ENCODE measurements at places on chromosomes 11 and 22.

DNA sequence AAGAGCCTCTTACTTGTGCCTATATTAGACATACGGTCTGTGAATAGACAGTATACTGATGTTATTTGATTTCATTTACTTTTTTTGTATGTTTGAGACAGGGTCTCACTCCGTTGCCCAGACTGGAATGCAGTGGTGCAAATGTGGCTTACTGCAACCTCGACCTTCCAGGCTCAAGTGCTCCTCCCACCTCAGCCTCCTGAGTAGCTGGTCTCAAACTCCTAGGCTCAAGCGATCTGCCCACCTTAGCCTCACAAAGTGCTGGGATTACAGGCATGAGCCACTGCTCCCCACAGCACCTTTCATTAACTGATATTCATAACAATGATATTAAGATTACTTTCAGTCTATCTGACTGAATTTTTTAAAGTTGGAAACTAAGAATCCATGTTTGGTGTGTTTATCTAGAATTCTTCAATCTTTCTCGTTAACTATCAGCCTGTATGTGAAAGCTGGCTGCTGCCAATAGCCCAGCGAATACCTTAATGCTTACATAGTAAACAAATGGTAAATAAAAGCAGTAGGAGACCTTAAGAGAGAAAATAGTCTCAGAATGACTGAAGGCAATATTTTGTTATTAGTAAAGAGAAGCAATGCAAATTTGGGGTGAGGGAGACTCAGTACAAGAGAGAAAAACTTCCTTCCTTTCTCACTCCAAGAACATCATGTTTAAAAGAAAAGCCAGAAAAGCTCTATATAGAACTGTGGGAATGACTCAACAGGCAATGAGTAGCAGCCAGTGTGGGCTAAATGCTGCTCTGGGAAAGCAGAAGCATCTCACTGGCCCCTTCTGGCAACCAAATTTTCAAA lies 101.9 kb downstream of the MRTFA start:
- no peak for DNase-seq

DNA sequence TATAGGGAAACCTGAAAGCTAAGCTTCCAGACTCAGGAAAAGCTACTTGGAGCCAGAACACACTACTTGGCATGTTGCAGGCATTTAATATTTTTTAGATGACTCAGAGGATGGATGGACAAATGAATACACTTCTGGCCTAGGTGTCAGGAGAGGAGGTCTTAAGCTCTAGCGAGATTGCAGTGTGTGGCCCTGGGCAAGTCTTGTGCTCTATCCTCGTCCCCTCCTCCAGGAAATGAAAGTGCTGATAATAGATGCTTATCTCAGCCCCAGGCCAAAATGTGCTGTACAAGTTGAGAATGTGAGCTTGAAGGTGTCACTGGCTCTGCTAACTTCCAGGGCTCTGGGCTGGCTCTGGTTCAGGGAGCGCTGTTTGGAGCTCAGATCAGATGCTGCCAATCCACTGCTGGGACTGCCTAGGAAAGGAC lies 136.3 kb downstream of the PKNOX2 start:
- DNase-seq = no peak

GRCh38 chr11:112625814-112626213 lies 335.4 kb upstream of the NCAM1 start:
- DNase-seq = no peak

GRCh38 chr22:40602231-40602630 lies 34.3 kb downstream of the MRTFA start:
- no peak for DNase-seq

GRCh38 chr11:105104292-105104691 lies 35.3 kb downstream of the CARD18 start:
- DNase-seq = no peak

DNA sequence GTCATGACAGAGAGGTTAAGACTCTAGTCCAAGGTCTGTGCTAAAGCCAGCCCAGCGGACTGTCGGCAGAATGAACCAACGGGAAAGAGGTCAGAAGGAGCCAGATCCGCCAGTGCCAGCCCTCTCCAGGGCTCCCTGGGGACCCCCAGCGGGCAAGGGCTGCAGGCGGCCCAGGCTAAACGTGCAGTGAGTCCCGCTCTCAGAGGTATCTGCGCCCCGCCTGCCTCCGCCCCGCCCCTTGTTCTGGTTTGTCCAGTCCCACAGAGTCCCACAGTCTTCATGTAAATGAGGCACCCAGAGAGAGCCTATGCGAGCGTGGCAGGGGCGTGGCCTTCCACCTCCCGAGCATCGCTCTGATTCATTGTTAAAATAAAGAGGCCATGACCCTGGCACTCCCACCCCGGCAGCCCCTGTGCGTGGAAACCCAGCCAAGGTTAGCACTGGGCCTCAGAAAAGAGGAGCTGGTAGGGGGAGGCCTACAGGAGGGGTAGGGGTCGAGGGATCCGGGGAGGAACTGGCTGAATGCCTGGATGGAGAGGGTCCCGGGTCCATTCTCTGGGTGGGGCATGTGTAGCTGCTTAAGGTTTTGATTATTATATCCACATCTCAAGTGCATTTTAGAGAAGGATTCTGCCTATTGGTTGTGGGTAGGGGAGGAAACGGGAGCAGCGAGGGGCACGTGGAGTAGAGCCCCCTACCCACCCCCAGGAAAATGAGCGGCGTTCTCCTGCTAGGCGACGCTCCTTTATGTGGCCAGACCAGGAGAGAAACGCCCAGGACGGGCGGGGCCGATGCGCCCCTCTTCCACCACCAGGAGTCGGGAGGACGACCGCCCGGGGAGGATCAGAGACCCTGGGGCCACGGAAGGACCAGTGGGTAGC lies at the start of gene TRIOBP:
TRIOBP (plus strand) TSS at position 392 of the 881 bp plus-strand sequence. CDS start 4,318 bp downstream, outside the sequence.
- peak; percentile 86 for DNase-seq

- DNase-seq = no peak
Observed at GRCh38 chr11:38089726-38090125, 1491.7 kb upstream of the RAG2 start.

GRCh38 chr11:26331911-26332571 lies at the start of gene ANO3:
Gene ANO3 (plus strand): TSS chr11:26332130. CDS start chr11:26332276, 146 bp downstream.
- DNase-seq = peak; percentile 53

- DNase-seq = no peak
Observed at GRCh38 chr22:23579870-23580575, at the start of gene IGLL1. Gene IGLL1 (minus strand): TSS chr22:23580290. CDS start chr22:23580190, 100 bp downstream.

- no peak for DNase-seq
Observed at GRCh38 chr11:126046570-126047195, 16.0 kb downstream of the CDON start.

DNA sequence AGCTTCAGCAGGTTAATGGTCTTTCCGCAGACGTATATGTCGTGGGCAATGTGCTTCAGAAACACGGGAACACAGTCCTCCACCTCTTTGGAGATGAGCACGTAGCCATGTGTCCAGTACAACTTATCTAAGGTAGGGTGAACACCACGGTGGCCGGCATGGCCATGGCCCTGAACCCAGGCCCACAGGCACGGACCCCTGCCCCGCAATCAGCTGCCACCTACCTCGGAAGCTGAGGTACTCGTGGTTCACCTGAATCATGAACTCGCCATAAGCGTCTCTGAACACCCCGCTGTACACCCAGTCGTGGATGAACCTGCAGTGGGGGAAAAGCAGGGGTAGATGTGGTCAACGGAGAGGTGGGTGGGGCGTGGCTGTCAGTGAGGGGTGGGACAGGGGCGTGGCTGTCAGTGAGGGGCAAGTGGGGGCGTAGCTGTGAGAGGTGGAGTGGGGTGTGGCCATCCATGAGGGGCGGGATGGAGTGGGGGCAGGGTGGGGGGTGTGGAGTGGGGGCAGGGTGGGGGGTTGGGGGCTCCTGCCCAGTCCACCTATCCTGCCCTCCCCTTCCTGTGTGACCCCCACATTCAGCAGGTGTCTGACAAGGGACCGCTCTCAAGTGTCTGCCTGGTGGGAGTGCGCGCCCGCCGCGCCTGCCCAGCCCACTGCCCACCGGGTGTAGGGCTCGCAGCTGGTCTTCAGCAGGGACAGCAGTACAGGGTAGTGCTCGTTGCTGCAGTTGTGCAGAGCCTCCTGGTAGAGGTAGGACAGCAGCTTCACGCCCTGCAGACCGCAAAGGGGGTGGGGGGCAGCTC lies 18.6 kb downstream of the TUBGCP6 start:
- no peak for DNase-seq

- no peak for DNase-seq
Observed at GRCh38 chr22:49524362-49524761, 303.3 kb downstream of the BRD1 start.

DNA sequence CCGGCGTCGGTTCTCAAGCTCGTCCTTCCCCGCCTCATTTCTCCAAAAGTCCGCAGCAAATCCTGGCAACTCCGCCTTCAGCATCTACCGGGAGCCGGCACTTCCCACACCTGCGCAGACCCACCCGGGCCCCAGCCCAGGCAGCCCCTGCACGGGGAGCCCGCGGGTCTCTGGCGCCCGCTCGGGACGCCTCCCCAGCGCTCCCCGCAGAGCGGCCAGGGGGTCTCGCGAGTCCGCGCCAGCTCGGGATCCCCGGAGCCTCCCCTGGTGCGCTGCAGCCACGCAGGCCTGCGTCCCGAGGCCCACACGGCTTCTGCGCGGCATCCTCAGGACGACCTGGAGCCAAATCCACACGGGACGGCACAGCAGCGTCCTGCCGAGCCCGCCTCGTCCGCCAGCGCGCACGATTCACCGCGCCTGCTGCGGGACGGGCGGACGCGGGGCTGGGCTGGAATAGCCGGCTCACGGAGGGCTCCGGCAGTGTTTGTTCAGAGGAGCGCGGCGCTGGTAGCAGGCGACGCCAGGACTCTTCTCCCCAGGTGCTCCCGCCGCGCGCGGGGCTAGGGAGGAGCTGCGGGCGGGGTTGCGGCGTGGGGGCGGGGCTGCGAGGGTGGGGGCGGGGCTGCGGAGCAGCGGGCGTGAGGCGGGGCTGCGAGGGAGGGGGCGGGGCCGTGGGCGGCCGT lies 816 bp upstream of the PHRF1 start:
- DNase-seq = no peak

DNA sequence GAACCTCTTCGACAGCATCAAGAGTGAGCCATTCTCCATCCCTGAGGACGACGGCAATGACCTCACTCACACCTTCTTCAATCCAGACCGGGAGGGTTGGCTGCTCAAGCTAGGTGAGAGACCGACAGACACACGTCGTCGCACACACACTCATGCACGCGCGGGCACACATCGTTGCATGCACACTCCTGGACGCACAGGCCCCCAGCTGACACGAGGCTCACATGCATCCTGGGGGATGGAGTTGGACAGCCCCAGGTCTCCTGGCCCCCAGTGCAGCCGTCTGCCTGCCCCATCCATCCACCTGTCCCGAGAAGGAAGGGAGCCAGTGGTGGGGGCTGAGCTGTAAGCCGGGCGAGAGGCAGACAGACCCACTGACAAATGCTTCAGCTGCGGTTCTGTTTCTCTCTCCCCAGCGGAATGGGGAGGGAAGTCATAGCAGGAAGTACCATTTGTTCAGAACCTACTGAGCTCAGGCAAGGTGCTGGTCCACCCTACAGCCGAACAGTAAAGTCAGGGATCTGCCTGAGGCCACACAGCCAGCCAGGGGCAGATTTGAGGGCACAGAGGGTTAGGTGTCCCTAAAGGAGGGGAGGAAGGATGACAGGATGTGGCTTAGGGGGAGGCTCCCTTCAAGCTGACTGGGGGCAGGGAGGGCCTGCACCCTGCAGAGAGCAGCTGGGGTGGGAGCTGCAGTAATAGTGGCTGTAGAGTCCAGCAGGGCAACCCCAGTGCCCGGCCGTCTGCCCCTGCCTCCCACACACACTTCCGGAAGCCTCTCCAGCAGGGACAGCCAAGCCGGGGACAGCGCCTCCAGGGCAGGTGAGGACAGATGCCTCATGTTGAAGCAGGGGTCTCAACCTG lies 27.1 kb downstream of the CYTH4 start:
- DNase-seq = peak; percentile 65

GRCh38 chr22:43883012-43883661 lies 8.7 kb downstream of the PNPLA5 start:
- peak; percentile 86 for DNase-seq

DNA sequence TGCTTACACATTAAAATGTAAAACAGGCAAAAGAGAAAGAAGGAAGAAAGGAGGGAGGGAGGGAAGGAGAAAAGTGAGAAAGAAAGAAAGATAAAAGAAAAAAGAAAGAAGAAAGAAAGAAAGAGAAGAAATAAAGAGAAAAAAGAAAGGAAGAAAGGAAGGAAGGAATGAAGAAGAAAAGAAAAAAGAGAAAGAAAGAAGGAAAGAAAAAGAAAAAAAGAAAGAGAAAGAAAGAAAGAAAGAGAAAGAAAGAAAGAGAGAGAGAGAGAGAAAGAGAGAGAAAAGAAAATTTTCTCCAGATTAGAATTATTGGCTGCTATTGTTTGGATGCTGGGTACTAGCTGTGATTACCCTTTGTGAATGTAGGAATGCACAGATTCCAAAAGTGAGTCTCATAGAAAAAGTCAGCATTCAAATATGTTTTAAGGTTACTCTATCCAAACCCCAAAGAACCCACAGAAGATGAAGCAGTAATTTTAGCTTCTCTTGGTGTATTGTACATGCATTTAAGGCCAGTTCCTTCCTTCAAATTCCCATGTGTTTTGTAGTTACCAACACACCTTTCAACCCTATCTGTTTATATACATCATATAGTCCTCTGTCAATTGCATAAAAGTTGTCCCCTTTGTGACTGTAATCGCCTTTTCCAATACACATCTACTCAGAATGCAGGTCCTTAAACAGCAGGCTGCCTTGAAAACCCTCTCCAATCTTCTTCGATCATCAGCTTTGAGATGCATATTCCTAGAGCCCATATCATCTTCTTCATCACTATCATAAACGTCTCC lies 789 bp upstream of the FAM111A start:
- DNase-seq = no peak

- DNase-seq = no peak
Observed at GRCh38 chr22:37502342-37503182, 16.4 kb upstream of the MFNG start.

GRCh38 chr11:124085583-124085982 lies 29.7 kb upstream of the VWA5A start:
- no peak for DNase-seq

- no peak for DNase-seq
Observed at GRCh38 chr11:76316726-76317125, 64.2 kb downstream of the THAP12 start.

DNA sequence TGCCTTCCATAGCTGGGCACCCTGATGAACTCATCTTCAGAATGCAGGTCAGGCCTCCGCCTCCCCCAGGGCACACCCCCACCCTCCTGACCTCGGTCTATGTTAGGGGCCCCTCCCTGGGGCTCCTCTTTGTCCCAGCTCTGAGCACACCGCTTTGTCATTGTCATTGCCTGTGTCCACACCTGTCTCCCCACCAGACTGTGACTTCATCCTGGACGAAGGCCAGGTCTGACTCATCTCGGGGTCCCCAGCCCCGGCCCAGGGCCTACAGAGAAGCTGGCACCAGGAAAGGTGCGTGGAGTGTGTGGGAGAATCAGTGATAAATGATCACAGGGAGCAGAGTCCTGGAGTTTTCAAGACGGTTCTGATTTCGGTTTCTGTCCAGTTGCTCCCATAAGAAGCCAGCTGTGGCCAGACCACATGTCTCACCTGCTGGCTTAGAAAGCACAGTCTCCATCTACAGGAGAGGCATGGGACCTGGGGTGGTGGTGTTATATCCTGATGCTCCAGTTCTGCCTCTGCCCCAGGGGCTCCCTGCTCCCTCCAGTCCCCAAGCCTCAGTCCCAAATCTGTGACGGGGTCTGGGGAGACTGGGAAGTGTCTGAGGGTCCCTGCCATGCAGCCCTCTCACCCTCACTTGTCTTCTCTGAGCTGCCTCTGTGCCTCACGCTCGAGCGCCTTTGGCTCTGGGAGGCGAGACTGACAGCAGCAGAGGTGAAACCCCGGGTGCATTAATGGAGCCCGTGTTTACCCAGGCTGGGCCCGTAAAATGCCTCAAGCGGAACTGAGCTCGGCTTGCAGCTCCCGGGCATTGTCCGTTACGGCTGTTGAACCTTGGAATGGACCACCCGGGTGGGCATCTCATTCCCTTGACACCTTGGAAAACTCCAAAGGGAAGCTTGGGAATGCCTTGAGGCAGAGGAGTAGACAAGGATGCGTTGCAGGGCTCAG lies 85.5 kb upstream of the WNT11 start:
- no peak for DNase-seq

GRCh38 chr22:35376728-35377472 lies 4.0 kb upstream of the HMOX1 start:
- DNase-seq = peak; percentile 81

Data from GM10248 (cell line).